ENCODE measurements at places on chromosomes 16 and 17. TPM values are rescaled to one million over a fixed set of nuclear protein-coding genes. Genes with fewer than 3 reads are reported as not detected.

- H3K36me3 ChIP-seq, result no peaks in the 10 kb centered on the region
- H3K27me3 ChIP-seq, result peaks cover 3% of the 10 kb centered on the region
- no peak overlapping the region for H3K4me3 ChIP-seq
- no peak overlapping the region for H3K27ac ChIP-seq
- H3K4me1 ChIP-seq, result peaks cover 15% of the 10 kb centered on the region
These were observed 31.8 kb downstream of the TMEM235 start for GRCh38 chr17:78263063-78263735.

GRCh38 chr17:77495575-77495974 is 354.8 kb downstream of the SEC14L1 start:
- H3K27ac ChIP-seq, result no peak overlapping the region
- no peak for DNase-seq
- H3K4me1 ChIP-seq, result no peaks in the 10 kb centered on the region

GRCh38 chr16:10961231-10961630 is 16.9 kb downstream of the CLEC16A start:
- DNase-seq, result no peak
- H3K36me3 ChIP-seq, result no peaks in the 10 kb centered on the region
- no peaks in the 10 kb centered on the region for H3K27me3 ChIP-seq
- H3K4me1 ChIP-seq, result peaks cover 3% of the 10 kb centered on the region
- H3K27ac ChIP-seq, result peak overlapping the region; percentile 9
- H3K4me3 ChIP-seq, result no peak overlapping the region

Gene ZFPM1
- total RNA-seq, result 88.5 TPM

Gene ZNHIT3
- 43.9 TPM for total RNA-seq

Data from progenitor cell of endocrine pancreas (in vitro differentiated cells).